Myocyte (in vitro differentiated cells): ENCODE measurements at places on chromosomes 11 and 22.

- no peak for DNase-seq
Observed at GRCh38 chr22:48171271-48171691, 1408.8 kb downstream of the TBC1D22A start.

DNA sequence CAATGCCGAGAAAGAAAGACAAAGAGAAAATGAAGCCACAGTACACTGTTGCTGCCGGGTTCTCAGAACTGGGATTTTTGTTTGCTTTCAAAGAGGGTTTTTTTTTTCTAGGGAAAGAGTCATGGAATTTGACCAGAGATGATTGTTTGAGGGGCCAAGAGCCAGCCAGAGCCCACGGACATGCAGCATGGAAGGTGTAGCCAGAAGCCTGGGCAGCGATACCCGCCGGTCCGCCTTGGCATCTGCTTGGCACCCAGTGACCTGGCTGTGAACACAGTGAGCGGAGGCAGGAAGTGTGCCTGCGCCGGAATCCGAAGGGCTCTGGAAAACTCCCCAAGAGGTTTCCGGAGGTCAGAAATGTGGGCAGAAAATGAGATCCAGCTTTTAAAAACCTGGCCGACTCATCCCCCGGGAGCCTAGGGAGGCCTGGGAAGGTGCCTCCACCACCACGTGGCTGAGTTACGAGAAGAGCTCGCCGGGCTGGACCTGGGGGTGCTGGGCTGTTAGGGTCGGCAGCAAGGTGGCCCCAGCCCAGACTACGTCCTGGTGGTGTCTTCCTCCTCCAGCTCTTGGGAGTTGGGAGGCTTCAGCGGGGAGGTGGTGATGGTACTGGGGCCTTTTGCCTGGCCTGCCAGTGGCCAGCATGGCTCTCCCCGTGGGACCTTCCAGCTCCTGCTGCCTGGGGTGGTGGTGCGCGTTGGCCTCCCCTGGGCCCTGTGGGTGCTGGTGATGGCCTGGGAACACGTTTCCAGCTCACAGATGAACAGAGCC is 61.6 kb upstream of the PPARA start:
- peak; percentile 73 for DNase-seq

DNA sequence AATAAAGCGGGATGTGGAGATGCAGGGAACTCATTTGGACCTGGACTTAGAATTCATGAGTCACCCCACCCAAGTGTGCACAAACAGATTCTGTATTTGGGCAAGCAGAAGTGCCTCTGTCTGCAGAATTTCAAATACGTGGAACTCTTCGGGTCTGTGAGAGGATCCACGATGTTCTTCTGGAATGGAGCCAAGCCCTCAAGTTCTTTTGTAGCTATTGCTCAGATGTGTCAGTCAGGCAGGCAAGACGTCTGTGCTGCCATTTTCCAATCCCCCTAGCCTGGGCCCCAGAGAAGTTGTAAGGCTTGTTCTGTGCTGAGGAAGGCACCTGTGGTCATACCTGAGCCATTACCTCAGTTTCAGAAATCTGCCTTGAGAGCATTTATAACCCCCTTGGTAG is 132.8 kb upstream of the RASSF10 start:
- DNase-seq, result no peak

DNA sequence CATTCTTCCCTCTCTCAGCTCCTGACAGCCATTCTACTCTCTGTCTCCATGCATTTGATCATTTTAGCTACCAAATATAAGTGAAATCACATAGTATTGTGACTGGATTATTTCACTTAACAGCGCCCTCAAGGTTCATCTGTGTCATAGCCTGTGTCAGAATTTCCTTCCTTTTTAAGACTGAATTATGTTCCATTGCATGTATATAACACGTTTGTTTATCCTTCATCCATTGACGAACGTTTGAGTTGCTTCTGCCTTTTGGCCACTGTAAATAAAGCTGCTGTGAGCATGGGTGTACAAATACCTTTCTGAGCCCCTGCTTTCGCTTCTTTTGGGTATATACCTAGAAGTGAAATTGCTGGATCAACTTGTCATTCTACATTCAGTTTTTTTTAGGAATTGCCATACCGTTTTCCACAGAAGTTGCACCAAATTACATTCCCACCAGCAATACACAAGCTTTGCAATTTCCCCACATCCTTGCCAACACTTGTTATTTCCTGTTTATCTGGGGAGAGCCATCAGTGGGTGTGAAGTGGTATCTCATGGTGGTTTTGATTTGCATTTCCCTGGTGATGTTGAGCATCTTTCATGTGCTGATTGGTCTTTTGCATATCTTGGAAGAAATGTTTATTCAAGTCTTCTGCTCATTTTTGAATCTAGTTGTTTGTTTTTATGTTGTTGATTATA is 17.5 kb downstream of the GLB1L2 start:
- DNase-seq, result no peak

- DNase-seq, result no peak
Observed at GRCh38 chr11:29305456-29306232, 711.2 kb downstream of the KCNA4 start.

- peak; percentile 22 for DNase-seq
Observed at GRCh38 chr22:19760951-19761724, 560 bp downstream of the TBX1 start.

GRCh38 chr22:49918911-49919881 is 762 bp downstream of the CRELD2 start:
- no peak for DNase-seq

DNA sequence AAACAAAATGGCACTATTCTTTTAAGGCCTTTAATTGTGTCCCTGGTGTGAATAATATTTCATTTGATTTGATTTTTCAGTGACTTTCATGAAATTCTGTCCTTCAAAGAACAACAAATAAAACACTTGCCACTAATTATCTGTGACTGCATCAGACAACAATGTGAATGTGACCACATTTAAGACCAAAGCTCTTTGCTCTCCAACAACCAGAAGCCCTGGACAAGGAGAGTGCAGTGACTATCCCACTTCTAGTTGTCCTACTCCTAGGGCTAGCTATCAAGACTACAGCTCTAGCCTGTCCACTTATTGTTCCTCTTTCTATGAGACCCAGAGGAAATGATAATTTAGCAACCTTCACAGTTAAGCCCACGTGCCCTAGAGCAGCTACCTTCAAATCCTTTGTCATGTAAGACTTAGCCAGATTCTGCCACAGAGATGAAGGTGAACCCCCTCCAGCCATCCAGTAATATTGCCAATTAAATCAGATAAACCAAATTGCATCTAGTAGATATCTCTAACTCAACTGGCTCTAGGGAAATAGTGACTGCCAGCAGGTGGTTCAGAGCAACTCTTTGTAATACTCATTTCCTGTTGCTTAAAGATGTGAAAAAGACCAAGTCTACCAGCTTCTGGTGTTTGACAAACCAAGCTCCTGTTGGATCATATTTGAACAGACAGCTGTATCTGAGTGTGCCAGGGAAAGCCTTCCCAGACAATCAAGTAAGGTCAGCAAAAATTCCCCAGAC is 142.6 kb upstream of the BLID start:
- DNase-seq, result peak; percentile 51

GRCh38 chr22:35991168-35991567 is 37.5 kb downstream of the RBFOX2 start:
- no peak for DNase-seq

DNA sequence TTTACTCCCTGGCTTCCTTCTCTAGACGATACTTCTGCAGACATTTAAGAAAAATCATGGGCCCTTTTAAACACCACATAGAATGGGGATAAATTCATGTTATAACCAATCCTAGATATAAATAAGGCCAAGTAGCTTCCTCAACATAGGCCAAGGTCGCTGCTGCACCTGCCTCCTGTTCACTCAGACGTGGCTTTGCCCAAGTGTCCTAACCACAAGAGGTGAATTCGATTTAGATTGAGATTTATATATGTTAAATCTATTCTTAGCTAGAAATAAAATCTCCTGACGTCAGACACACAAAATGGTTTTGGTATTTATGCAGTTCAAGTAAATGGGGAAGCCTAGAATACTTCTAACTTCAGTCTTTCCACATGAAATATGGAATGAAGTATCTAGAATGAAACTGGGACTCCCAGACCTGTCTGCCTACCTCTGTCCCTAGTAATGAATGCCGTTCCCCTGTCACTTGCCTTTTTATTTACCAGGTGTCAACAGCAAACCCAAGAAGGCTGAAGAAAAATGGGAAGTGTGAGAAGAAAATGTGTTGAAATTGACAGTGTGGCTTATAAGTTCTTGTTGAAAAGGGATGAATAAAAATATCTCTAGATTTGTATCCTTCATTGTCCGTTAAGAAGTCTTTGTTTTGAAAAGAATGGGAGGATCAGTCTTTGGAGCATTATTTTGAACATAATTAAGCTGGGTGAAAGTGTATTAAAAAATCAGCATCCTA is 131.8 kb downstream of the HIPK3 start:
- no peak for DNase-seq

- peak; percentile 63 for DNase-seq
Observed at GRCh38 chr22:45318168-45318557, 8.4 kb downstream of the FAM118A start.

- no peak for DNase-seq
Observed at GRCh38 chr11:120893440-120894201, 130.3 kb upstream of the TBCEL start.

DNA sequence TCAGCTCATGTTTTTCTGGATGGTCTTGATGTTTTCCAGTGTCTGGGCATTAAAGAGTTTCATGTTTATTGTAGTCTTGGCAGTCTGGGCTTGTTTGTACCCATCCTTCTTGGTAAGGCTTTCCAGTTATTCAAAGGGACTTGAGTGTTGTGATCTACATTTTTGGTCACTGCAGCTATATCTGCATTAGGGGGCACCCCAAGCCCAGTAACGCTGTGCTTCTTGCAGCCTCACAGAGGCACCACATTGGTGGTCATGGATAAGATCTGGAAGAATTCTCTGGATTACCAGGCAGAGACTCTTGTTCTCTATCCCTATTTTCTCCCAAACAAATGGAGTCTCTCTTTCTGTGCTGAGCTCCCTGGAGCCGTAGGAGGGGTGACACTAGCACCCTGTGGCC is 451.5 kb upstream of the FAT3 start:
- no peak for DNase-seq

DNA sequence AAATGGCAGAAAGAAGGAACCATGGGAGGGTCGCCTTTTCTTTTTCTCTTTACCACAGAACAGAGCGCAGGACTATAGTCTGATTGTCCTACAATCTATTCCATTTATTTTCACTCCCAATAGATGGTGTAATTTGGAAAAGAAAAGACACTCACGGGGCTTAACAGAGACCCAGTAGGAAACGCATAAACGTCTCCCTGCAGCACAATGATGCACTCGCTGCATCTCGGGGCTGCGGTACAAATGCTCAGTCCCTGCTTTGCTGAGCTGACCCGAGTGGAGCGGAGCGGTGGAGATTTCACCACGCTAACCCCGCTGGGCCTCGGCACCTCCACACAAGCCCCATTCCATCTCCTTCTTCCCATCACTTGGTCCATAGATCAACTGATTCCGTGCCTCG is 1.5 kb downstream of the FEZ1 start:
- no peak for DNase-seq

- no peak for DNase-seq
Observed at GRCh38 chr22:47793304-47794101, 1031.1 kb downstream of the TBC1D22A start.

- peak; percentile 43 for DNase-seq
Observed at GRCh38 chr11:86548271-86548917, 124.0 kb downstream of the ME3 start.

GRCh38 chr11:100586361-100587101 is 100.6 kb upstream of the ARHGAP42 start:
- DNase-seq, result no peak

DNA sequence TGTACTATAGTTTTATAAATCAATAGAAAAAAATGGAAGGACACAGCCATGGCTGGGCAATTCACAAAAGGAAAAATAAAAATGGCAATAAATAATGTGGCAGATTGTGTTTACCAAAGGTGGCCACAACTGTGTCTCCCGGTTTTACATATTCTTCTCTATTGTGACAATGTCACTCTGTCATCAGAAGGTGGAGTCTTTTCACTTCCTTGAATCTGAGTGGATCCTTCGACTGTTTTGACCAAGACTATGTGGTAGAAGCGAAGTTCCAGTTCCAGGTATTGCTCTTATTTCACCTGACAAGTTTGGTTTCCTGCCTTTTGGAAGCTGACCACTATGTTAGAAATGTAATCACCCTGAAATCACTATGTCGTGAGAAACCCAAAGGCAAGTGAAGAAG is 31.0 kb upstream of the HSD17B12 start:
- no peak for DNase-seq

- DNase-seq, result no peak
Observed at GRCh38 chr11:35943309-35943708, 553 bp upstream of the LDLRAD3 start.

GRCh38 chr11:6611092-6611962 is 689 bp downstream of the TAF10 start:
- DNase-seq, result peak; percentile 38

DNA sequence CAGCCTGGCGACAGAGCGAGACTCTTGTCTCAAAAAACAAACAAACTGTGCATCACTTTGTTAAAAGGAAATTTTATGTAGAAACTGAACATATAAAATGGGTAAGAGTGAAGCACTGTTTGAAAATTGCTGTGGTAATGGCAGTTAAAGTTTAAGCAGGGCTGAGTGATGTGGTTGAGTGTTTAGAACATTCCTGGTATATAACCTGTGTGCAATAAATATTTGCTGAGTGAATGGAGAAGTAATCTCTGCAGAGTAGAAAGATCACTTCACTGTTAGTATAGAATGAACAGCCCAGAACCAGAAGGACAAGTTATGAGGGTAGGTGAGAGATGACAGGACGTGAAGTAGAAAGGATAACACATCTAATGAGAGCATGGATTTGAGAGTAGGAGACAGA is 27.3 kb downstream of the CECR2 start:
- no peak for DNase-seq

DNA sequence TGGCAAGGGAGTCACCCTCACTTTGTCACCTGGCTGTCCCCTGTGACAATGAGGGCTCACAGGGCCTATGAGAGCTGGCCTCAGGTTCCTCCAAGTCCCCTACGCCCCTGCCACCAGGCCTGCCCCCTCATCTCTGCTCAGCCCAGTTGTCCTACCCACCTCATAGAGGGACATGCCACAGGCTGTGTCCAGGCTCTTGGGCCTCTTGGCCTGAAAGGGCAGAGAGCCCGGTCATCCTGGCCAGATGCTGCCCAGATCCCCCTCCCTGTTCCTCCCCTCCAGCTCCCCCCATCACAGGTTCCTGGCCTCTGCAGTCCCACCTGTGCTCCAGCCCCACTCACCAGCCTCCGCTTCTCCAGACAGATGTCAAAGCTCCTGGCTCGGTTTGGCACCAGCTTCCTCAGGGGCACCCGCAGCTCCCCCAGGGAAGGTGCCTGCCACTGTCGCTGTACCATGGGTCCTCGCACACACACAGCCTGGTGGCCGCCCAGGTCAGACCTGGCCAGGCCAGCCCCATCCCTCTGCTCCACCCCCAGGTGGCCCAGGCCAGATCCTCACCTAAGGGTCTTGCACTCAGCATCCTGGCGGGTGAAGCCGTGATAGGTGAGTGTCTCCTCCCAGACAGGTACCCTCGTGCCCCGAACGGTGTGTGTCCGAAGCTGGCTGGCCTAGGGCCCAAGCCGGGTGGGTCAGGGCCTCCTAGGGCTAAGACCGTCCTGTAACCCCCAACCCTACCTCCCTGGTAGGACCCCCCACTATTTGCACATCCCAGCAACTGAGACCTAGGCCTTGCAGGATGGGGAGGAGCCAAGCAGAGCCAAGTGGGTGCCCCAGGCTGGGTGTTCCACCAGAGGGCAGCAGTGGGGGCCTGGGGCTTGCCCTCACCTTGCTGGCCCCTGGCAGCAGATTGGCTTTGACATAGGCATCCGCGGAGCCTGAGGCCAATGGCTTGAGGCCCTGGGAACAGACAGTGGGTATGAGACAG is 8.3 kb downstream of the NDUFV1 start:
- peak; percentile 22 for DNase-seq
